ENCODE measurements at places on chromosomes 11 and 22. TPM values are rescaled to one million over a fixed set of nuclear protein-coding genes. Genes with fewer than 3 reads are reported as not detected.

Gene LMO2
- total RNA-seq, result not detected

Gene SLC1A2
- 0.14 TPM for total RNA-seq

Gene MED15
- total RNA-seq, result 88.9 TPM

Gene TSGA10IP
- total RNA-seq, result not detected

Gene MCAM
- total RNA-seq, result 3.5 TPM
